ENCODE measurements at places on chromosomes 6 and 20.

DNA sequence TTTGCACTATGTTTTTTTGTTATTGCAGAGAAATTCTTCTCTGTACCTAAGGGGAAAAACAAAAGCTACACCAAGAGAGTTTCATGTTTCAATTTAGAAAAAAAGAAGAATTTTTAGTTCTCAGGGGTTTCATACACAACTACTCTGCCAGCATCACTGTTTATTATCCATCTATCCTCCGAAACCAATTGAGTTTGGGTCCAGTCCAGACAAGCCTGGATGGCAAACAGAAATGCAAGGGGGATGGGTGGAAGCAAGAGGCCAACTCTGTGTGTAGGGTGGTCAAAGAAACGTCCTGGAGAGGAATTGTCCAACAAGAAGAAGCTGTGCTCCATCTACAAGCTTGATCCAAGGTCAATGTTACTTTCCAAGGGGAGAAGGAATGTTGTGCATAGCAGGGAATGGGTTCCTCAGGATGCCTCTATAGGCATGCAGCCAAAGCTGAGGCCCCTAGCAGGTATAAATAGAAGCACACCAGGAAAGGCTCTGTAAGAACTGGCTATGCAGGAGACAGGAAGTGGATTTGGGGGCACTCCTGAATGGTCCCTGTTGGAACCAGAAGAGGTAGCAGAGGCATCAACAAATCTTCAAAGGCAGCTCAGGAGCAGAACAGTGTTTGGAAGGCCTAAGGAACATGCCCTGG is 64.4 kb downstream of the FILIP1 start:
- no peak for DNase-seq

- no peak for DNase-seq
Observed at GRCh38 chr6:11639376-11640235, 102.1 kb downstream of the TMEM170B start.

GRCh38 chr20:53914091-53914780 is 156.2 kb downstream of the BCAS1 start:
- DNase-seq, result no peak

- DNase-seq, result no peak
Observed at GRCh38 chr6:105274678-105275077, 94.9 kb upstream of the POPDC3 start.

GRCh38 chr20:61297986-61298385 is 45.9 kb downstream of the CDH4 start:
- no peak for DNase-seq

DNA sequence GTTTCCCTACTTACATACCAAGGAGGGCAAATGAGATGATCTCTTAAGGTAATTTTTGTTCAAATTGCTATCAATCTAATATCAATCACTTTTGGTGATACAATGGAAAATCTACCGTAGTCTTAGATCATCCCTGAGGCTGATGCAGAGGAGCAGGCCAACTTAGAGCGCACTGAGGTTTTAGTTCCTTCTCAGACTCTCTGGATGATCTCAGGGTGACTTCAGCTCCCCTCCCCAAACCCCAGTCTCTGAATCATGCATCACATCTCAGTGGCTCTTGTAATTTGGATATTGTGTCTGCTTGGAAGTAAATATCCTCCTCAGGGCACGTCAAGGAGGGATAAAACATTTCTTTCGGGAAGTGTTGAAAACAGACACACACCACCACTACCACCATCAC is 5.9 kb downstream of the TUBB2B start:
- no peak for DNase-seq

- no peak for DNase-seq
Observed at GRCh38 chr6:41271901-41272395, 14.5 kb downstream of the TREM1 start.

DNA sequence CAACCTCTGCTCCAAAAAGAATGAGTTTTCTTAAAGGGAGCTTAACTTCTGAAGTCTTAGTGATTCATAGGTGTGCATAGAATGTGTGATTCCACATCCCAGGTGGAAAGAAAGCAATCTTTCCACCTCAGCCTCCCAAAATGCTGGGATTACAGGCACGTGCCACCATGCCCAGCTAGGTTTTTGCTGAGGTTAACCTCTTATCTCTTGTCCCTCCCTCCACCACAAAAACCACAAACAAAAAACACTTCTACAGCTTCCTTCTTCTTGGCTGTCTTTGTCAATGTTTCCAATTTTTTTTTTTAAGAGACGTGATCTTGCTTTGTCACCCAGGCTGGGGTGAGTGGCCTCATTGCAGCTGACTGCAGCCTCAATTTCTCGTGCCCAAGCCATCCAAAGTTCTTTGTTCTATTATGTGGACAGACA is 8.1 kb upstream of the CSE1L start:
- no peak for DNase-seq

DNA sequence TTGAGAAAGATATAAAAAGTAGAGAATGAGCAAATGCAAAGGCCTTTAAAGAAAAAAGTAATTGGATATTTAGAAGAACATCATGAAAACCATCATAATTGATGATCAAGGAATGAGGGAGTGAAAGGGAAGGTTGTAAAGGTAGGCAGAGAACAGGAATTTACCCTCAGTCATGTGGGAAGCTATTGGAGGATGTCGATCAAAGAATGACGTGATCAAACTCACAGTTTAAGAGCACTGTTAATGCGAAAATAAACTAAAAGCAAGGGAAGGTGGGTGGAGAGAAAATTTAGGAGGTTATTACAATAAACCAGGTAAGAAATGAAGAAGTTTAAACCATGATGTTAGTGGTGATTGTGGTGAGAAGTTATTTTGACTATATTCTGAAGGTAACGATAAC is 982.6 kb upstream of the EYS start:
- DNase-seq, result no peak

- no peak for DNase-seq
Observed at GRCh38 chr6:743320-744096, 50.6 kb upstream of the EXOC2 start.

- DNase-seq, result peak; percentile 51
Observed at GRCh38 chr6:6711832-6712448, 123.4 kb downstream of the LY86 start.
